Kasumi-1 (cell line): ENCODE measurements at places on chromosomes 13 and 19.

GRCh38 chr19:11982526-11982925 is 17.7 kb downstream of the ZNF763 start:
- DNase-seq, result no peak

- no peak for DNase-seq
Observed at GRCh38 chr13:110057052-110057451, 249.9 kb downstream of the COL4A1 start.

- DNase-seq, result no peak
Observed at GRCh38 chr13:96403241-96403640, 313.3 kb downstream of the HS6ST3 start.

- DNase-seq, result peak; percentile 43
Observed at GRCh38 chr13:27621366-27622101, at the start of gene POLR1D. TSS of gene POLR1D (plus strand) at chr13:27621892. CDS start at chr13:27621984, 92 bp downstream.

- no peak for DNase-seq
Observed at GRCh38 chr13:66492479-66492878, 737.7 kb downstream of the PCDH9 start.

DNA sequence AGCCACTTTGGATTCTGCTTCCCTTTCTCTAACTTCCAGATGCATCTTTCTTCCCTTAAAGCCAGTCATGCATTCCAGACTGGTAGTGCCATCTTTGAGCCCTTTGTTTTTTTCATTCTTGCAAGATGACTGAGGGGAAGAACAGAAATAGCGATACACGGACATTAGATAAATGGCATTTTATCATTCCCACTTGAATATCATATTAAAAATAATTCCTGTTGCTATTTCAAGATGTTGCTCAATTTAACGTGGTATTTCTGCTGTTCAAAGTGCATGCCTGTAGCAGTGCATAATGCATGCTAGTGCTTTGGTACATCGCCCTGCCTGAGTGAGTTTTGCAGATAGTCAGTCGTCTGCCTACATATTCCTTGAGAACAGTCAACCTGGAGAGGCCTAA is 140.6 kb upstream of the FRY start:
- no peak for DNase-seq

DNA sequence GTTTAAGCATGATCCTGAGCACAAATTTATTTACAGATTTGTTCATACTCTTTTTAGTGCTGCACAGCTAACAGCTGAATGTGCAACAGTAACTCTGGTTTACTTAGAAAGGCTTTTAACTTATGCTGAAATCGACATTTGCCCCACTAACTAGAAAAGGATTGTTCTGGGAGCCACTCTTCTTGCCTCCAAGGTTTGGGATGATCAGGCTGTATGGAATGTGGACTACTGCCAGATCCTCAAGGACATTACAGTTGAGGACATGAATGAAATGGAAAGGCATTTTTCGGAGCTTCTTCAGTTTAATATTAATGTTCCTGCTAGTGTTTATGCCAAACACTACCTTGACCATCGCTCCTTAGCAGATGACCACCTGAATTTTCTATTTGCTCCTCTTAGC is 16.0 kb downstream of the ZNF100 start:
- DNase-seq, result no peak

- DNase-seq, result no peak
Observed at GRCh38 chr13:34675626-34676025, 266.4 kb upstream of the NBEA start.

DNA sequence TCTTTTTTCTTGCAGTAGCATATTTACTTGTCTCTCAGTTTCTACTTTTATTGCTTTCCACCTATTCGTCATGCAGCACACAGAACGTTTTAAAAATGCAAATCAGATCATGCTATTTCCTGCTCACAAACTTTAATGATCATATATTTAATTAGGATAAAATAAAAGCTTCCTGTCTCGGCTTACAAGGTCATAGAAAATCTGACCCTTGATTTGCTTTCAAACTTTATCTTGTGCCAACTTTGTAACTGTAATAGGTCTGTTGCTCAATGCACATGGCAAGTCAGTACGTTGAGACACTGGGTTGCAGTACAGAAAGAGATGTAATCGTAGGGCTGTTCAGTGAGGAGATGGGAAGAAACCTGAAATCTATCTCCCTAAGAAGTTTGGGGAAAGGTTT is 95.6 kb upstream of the CSNK1A1L start:
- DNase-seq, result no peak

GRCh38 chr19:29596885-29597525 is 9.1 kb upstream of the POP4 start:
- DNase-seq, result no peak

DNA sequence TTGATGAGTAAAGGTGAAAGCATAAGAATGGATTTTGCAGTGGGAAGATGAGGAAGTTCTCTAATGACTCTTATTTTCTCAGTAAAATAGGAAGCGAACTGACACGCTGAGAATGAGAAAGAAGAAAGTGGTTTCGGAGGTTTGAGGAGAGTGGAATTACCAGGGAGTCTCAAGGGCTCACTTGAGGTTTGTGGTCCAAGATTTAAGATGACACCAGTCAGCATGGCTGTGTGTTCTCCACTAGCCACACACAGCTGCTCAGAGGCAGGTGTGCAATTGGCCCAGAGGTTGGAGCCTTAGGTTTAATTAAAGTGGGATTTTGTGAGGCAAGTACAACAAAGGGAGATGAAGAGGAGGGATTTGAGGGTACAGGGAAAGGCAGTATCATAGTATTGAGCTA is 99.6 kb upstream of the NBEA start:
- DNase-seq, result peak; percentile 14
